ENCODE measurements at places on chromosomes 7 and 10.

DNA sequence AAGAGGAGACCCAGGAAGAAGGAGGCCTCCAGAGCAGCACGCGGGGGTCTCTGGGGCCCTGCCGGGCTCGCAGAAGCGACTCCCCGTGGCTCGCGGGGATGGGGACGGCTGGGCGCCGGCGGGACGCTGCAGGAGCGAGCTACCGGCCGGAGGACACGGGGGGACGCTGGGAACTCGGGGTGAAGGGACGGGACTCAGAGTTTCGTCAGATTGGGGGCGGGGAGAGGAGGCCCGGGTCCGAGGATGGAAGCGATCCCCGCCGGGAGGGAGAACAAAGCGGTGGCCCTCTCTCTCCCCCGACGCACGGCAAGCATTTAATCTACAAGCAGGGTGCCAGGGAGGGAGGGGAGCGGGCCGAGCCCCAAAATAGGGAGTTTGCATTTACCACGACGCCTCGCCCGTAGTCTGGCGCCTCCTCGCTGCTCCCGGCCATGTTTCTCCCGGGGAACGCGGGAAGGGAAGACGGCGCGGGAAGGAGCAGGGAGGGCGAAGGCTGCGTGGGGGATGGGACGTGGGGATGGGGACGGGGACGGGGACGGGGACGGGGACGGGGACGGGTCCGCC lies at the start of gene PRTFDC1:
Gene PRTFDC1, minus strand, starts transcription at position 464 of the 564 bp plus-strand sequence. Its CDS starts 31 bp downstream, at position 433.
- DNase-seq: no peak

DNA sequence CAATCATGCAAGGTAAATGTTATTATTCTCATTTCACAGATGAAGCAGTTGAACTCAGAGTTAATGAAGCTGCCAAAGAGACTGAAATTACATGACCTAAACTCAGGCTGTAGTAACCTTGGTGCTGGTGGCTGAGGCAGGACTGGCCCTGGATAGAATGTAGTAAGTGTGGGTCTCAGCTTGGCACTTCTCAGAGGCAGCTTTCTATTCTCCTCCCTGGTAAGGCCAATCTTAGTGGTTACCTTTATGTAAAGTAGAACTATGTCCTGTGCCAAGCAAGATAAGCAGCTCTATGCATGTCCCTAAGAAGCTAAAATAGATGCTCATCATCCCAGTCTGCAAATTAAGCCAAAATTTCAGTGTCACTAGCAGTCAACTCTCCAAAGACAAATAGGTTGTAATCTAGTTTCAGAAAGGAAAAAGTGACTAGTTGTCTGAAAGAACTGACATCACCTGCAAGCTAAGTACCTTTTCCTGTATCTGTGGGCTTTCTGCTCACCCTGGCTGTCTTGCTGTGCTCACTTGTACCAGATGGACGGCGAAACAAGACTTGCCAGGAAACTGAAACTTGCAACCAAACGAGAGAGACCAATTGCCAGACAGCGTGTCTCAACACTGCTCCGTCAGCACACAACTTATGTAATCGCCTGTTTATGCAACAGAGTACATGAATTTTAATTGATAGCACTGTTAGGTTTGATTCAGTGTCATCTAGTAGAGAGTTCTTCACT lies 43.7 kb downstream of the CH25H start:
- DNase-seq: peak; percentile 5

GRCh38 chr10:86099542-86100334 lies 266.9 kb downstream of the GRID1 start:
- no peak for DNase-seq

DNA sequence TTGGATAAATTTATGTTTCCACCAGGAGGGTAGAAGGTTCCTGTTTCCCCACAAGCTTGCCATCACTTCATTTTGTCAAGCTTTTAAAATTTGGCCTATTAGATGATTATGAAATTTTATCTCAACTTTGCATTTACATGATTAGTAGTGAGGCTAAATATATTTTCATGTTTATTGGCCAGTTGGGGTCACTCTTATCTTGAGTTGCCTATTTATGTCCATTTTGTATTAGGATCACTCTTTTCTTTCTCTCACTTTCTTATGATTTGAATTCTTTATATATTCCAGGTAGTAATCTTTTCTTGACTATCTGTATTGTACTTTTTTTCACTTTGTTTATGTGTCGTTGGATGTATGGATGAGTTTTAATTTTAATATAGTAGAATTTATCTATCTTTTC lies 218.6 kb upstream of the SLC26A5 start:
- DNase-seq: no peak

DNA sequence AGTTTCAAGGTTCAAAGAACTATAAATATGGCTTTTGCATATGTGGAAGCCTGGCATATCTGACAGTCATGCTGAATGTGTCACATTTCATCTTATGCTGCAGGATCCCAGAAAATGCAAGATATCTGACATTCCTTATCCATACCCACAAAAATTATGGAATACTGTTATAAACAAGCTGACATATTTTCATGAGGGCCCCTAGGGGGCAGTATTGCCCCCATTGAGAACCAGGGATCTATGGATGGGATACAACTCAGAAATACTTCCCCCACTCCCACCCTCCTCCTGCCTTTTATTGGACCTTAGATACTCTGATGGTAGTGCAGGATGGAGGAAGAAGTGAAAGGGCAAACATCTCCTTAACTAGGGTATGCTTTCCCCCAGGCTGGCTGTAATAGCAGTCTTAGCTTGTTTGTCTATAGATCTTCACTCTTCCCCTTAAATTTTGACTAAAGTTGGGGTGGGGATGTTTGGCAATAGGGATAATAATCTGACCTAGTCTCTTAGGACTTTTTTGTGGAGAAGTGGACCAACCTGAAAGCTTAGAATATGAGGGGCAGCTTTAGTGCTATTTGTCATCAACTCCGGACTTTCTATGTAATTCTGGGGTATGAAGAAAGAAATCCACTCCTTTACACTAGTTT lies 3.5 kb upstream of the GNGT1 start:
- no peak for DNase-seq

DNA sequence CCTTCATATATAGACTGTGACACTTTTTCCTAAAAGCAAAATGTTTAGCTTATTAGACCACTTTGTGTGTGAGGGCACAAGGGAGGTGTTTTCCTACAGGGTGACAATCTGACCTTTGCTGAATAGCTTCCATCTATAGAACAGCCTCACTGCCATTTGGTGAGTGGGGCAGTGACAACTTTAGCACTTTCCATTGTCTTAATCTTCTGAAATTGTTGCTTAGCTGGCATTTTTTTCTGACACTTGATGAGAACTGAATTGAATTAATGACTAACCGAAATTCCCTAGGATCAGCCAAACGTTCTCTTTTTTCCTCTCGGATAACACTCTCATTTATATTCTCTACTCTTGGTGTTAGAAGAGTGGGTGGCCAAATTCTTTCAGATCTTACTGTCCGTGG lies 30.2 kb downstream of the KDM7A start:
- no peak for DNase-seq

DNA sequence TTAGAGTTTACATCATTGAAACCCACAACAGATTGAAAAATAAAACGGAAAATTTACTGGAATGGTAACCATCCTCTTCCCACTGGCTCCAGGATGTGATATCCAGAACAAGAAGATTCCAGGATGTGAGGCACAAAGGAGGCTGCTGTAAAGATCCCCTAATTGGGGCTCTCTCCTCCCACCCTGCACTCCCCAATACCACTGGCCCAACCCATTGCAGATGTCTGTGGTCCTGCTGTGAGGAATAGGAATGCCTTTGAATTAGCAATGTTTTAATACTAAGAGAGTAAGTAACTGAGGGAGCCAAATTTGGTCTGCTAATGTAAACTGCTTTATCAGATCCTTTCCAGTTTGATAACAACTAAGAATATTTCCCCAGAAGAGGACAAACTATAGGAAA lies 225.9 kb upstream of the INHBA start:
- no peak for DNase-seq

DNA sequence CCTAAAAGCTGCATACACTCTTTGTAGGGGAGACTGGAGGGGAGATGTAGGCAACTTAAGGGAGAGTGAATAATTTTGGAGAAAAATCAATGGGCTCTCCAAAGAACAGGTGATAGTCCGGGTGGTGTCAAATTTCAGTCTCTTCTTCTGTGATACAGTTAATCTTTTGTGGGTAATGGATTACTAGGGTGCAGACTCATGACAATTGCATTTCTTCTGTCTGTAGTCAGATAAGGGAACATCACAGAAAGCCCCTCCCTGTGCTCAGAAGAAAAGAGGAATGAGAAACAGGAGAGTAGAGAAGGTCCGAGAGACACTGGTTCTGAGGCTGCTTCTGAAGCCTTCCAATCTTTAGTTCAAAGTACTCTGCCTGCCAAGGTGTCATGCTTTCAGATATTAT lies 1140.7 kb upstream of the LRRN3 start:
- no peak for DNase-seq

DNA sequence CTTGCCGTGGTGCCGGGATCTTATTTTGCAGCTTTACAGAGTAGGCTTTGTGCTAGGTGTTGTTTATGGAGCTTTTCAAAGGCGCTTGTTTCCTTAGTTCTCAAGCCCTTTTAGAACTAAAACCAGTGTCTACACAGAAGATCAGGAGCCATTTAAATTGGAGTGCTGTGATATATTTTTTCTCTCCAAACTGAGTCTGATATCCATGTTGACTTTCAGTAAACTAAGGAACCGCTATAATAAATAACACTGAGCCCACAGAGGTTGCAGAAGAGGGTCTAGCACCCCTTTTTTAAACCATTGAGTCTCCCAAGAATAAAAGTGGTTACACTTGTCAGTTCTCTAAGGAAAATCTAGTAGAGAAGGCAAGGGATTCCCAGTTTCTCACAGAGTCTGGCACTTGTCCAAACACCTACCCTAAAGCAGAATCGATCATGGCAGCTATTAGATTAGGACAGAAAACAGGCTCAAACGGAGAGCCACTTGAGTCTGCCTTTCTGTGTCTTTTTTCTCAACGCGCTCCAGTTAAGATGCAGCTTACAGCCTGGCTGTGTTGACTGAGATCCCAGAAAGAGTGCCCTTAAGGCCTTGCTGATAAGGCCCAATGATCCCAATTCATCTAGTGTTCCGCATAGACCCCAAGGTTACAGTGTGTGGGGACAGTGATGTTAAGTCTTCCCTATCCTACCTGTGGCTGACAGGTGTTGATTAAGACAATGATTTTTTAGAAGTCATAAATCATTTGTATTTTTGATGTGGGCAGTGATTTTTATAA lies 804 bp downstream of the TMEM106B start:
- DNase-seq: no peak

DNA sequence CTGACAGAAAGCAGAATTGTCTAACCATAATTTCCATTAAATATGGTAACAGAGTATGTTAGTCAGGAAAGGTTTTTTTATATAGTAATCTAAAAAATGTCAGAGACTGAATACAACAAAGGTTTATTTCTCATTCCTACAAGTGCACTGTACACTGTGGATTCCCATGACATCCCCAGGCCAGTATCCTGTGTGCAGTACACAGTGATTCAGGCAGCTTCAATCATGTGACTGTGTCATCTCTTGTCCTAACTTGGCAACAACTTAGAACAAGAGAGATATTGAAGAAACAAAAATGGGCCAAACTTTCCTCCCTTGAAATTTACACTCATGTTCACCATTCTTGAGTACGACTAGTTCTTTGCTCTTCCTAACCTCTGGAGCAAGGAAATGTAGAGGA lies 189.8 kb upstream of the SEMA3A start:
- no peak for DNase-seq

DNA sequence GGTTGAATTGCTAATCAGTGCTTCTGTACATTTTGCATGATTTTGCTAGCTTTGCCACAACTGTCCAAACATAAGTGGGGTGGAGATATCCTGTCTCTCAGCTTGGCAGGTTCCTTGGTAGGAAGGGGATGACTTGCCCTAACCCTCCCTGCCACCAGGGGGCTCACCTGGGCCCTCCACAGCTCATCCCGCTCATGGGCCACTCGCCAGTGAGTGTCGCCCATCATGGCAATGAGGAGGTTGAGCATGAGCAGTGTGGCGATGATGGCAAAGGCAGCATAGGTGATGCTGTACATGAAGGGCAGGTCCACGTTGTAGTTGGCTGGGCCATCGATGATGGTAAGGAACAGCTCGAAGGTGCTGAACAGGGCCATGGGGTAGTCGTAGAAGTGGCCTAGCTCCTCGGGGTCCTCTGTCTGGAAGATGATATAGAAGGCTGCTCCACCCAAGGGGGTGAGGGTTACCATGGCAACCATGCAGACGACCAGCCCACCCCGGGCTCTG lies 12.2 kb downstream of the TRPV6 start:
- peak; percentile 54 for DNase-seq

- no peak for DNase-seq
Observed at GRCh38 chr10:97406064-97406463, 4.9 kb upstream of the RRP12 start.

- no peak for DNase-seq
Observed at GRCh38 chr7:153002572-153002971, 243.0 kb downstream of the ACTR3B start.

DNA sequence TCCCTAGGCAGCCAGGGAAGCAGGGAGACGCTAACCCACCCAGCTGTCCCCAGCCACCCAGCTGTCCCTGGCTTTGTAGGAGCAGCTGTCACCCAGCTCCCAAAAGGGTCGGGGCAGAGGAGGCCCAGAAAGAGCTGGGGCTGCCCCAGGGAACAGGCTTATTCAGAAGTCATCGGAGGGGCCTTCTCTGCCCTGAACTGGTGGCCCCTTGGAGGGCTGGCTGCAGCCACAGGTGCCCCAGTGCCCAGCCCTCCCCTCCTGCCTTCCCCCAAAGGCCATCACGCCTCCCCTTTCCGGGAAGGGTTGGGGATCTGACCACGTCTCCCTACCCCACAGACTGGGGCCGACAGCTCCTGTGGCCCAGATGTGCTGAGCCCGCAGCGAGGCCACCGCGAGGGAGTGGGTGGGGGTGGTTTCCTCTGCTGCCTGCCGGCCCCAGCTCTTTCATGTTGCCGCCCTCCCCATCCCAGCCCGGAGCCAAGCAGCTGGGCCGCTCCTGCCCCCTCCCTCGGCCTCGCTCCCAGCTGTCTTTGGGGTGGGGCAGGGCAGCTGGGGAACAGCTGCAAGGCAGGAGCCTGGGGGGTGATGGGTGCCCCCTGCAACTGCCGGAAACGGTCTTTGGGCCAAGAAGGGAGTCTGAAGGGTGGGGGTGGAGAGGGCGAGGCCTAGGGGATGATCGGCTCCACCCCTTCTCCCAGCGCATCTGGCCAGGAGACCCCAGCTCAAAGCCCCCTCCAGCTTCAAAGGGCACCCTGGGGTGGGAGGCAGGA lies 16.8 kb downstream of the TRIM8 start:
- peak; percentile 96 for DNase-seq

DNA sequence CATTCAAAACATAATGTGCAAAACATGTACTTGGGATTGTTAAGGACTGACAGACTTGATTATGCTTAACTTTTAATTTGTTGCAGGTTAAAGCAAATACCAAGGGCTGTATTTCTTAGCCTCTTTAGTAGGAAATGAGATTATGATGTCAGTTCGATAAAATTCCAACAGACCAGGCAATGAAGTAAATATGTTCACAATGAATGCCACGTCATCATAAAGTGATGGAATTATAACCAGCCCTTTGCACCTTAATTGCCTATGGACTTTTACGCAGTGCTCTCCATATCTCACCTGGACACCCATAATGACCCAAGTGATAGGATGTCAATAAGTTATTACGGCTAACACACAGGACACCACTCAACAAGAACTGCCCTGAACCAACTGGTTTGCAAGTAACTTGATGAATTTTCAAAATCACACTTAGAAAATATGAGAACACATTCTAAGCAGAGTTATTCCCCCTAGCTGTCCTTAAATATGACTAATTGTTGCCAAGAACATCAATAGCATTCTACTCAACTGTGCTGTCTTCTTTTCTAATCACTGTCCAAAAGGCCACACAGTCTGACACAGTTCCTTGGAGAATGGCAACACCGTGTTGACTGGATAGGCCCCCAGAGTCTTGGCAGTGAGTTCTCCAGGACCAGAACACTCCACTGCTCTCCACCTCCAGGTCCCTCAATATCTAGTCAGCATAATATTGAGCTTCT lies 115.0 kb downstream of the CHCHD3 start:
- DNase-seq: no peak

- DNase-seq: no peak
Observed at GRCh38 chr10:114573330-114574045, 84.6 kb downstream of the ABLIM1 start.
